ENCODE measurements at places on chromosomes 5 and 9.

DNA sequence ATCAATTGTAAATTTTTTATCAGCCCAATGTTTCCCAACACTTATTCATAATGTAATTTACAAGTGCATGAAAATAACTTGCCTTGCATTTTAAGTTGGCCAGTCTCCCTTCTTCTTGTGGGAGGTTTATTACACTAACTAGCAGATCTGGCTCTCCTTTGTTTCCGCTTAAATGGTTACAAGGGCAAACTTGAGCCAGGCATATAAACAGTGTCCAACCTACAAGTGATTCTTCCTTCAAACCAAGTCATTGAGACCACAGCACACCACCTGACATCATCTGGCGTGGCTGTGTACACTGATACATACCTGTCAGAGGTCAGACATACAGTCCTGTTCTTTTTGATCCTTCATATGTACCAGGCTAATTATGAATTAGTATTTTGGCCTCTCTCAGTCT, 80.1 kb downstream of the ALDH1A1 start:
- no peak for DNase-seq

DNA sequence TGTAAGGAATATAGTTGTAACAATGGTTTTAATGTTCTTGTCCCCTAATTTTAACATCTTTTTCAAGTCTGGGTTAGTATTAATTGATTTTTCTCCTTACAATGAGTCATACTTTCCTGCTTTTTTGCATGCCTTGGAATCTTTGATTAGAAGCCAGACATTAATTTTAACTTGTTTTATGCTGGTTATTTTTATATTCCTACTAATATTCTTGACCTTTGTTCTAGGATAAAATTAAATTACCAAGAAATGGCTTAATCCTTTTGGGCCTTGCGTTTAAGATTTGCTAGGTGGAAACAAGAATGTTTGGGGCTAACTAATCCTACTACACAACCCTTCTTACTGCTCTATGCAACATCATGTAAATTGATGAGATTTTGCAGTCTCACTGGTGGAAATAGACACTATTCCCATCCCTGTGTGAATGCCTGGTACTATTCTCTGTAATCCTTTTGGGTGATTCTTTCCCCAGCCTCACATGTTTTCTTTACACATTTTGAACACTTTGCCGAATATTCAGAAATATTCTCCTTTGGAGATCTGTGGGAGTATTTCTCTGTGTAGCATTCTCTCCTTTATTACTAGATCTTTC, 47.2 kb downstream of the ZCCHC7 start:
- DNase-seq = no peak

GRCh38 chr9:126965541-126966428, 51.2 kb downstream of the RALGPS1 start:
- DNase-seq = no peak

DNA sequence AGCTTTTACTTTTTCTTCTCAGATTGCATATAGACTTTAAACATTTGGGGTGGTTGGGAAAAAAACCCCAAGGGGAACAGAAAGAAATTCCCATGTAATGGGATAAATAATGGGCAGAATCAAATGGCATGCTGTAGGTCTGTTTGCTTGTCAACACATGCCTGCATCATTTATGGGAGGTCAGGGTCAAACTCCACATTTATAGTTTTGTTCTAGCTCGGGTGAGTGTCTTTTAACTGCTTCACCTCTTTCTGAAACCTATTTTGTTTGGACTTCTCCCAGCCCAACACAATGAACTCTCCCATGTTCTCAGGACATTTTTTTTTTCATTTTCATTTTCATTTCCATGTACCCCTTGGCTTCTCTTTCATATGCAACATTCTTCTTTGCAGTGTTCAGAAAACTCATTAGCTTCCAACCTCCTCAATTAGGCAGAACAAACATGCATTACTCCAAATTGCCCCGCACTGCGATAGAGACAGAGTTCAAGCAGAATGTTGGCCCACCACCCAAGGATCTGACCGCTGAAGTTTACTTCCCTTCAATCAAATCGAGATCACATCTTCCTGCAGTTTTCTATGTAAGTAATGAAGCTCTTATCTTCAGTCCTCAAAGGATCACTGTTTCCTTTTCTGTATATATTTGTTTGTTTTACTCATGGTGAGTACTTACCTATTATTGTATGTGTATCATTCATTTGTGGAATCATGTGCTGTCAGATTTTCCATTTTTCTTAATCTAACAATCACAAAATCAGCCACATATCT, 354.6 kb downstream of the ZSWIM6 start:
- no peak for DNase-seq

- DNase-seq = no peak
Measured at GRCh38 chr5:135102716-135103574, 68.9 kb upstream of the PITX1 start.

- DNase-seq = no peak
Measured at GRCh38 chr5:163089230-163089629, 348.2 kb upstream of the CCNG1 start.

DNA sequence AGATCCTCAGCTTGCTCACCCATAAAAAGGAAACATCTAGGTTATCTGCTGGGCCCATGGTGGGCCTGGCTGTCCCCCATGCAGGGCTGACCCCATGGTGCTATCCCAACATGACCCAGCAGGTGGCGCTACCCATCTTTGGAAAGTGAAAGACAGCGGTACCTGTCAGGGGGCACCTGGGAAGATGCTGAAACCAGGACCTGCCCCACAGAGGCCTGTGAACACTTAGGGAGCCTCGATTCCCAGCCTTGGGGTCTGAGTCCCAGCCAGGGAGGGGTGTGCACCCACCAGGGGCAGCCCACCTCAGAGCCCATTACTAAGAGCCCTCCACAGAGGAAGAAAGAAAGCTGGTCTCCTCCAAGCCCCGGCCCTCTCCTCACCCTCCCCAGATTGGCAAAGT, 46.6 kb upstream of the IPPK start:
- peak; percentile 7 for DNase-seq

- DNase-seq = no peak
Measured at GRCh38 chr9:78291240-78291925, 5.5 kb upstream of the PSAT1 start.

- no peak for DNase-seq
Measured at GRCh38 chr5:144684899-144685298, 514.2 kb downstream of the KCTD16 start.

DNA sequence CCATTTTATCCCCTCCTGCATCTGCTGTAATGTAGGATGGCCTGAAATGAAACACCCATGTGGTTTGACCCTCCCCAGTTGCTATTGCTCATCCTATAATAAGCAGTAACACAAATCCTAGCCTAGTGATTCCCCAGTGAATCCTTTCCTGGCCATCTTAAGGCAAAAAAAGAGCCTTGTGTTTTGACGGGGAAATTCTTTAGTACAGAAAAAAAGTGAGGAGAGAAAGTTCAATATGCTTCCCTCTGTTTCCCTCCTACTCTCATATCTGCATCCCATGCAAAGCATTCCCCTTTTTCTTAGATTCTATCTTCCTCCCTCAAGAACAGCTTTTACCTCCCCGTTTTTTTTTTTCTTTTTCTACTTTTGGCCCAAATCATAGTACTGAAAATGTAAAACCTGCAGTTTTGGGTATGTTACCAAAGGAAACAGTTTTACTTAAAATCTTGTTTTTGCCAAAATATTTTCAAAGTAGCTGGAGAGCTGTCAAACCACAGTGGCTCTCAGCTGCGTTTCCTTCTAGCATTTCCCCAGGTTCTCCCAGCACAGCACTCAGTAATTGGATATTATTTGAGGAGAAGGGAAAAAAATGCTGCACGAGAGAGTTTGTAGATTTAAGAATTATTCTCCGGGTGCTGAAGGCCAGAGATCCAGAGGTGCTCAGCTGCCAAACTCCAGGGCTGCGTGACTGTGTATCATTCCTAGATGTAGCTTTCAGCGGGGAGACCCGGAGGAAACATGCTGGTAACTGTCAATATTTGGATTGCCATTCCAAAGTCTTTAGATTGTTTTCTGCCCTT, 321.4 kb downstream of the NPR3 start:
- DNase-seq = peak; percentile 26

DNA sequence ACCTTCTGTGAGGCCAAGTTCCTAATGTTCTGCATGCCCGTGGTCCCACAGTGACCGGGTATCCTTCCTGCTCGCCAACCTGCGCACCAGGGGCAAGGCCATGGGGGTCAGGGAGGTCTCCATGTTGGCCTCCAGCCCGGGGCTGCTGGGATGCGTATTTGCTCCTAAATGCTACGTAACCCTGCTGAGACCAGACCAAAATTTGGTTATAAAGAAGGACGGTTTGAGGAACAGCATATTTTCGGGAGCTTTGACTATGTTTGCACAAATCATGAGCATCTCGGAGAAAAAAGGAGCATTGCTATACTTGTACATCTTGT, 35.7 kb upstream of the CLK4 start:
- no peak for DNase-seq
